GM10248 (cell line): ENCODE measurements at places on chromosomes 1 and 21.

DNA sequence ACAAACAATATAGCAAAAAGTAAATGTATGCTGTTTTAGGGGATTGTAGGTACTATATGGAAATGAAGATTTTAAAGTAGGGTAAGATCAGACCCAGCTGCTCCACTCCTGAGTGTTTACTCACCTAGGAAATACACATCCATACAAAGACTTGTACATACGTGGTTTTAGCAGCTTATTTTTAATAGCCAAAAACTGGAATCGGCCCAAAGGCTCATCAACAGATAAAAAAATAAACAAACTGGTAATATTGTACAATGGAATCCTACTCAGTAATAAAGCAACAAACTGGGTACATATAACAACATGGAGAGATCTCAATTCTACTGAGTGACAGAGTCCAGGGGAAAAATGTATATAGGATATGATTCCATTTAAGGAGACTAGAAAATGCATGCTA is 179.2 kb upstream of the TMEM51 start:
- DNase-seq: no peak

- DNase-seq: no peak
Measured at GRCh38 chr1:203461717-203462116, 13.9 kb upstream of the PRELP start.

GRCh38 chr1:229130028-229130668 is 140.8 kb upstream of the RAB4A start:
- DNase-seq: no peak

DNA sequence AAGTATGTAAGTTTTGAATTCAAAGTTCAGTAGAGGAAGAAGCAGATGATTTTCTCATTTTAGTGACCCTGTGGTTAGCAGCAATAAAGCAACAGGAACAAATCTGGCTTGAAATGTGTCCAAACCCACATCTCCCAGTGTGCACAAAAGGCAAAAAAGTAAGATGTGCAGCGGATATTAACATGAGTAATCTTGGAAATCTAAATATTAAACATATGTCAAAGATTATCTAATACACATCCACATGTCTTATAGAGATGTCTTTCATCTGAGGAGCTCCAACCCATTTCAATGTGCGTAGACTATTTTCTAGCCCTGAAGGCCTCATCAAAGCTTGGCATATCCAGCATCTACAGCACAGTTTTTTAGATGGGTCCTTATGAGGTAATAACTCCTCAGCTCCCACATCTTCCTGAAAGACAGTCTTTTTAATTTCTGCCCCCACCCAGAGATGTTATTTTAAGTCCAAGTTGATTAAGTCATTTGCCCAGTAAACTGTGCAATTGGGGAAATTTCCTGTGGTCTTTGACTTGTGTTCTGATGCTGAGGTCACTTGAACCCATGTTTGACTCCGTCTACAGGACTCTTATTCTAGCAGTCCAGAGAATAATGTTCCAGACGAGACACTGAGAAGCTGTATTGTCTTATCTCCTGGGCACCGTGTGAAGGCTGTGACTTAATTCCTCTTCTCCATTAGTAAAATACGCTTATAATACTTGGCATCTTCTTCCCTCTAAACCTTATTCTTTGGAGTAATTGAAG is 73.7 kb downstream of the LMO4 start:
- DNase-seq: no peak

DNA sequence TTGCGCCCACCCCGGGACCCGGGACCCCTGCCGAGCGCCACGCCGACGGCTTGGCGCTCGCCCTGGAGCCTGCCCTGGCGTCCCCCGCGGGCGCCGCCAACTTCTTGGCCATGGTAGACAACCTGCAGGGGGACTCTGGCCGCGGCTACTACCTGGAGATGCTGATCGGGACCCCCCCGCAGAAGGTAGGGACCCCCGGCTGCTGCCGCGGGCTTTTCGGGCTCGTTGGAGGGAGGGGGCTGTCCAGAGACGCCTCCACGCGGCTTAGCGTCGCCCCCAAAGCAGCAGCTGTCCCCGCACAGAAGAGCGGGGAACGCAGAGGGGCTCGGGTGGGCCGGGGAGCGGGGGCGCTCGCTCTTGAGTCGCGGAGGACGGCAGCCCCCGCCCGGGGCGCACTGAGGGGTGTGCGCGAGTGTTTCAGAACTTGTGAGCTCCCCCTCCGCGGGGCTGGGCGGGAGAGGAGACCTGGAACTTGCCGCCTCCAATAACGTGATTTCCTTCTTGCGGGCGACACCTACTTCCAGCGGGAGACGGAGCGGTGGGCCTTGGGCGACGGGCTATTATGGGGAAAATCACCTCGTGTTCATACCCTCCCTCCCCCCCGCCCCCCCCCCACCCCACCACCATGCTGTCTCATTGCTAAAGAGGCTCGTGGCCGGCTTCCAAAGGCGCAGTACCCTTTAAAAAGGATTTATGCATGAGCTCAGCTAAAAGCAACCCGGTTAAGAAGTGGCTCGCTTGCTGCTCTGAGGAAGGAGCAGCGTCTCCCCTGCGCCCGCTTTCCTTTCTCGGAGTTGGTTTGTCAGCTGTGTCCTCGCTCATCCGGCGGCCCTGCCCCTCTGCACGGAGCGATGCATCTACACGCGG is 664 bp downstream of the BACE2 start:
- peak; percentile 28 for DNase-seq

DNA sequence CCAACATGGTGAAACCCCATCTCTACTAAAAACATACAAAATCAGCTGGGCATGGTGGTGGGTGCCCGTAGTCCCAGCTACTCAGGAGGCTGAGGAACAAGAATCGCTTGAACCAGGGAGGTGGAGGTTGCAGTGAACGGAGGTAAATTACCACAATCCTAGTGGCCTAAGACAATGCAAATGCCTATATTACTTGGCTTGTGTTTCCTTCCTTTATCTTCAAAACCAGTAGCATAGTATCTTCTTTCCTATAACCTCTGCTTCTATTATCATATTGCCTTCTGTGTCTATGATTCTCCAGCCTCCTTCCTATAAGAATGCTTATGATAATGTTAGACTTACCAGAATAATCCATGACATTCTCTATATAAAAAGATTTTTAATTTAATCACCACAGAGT is 156.2 kb upstream of the RGS18 start:
- no peak for DNase-seq

- DNase-seq: no peak
Measured at GRCh38 chr1:156100205-156100995, 14.1 kb upstream of the LMNA start.

GRCh38 chr1:244022311-244022710 is 28.8 kb upstream of the ZBTB18 start:
- DNase-seq: no peak

DNA sequence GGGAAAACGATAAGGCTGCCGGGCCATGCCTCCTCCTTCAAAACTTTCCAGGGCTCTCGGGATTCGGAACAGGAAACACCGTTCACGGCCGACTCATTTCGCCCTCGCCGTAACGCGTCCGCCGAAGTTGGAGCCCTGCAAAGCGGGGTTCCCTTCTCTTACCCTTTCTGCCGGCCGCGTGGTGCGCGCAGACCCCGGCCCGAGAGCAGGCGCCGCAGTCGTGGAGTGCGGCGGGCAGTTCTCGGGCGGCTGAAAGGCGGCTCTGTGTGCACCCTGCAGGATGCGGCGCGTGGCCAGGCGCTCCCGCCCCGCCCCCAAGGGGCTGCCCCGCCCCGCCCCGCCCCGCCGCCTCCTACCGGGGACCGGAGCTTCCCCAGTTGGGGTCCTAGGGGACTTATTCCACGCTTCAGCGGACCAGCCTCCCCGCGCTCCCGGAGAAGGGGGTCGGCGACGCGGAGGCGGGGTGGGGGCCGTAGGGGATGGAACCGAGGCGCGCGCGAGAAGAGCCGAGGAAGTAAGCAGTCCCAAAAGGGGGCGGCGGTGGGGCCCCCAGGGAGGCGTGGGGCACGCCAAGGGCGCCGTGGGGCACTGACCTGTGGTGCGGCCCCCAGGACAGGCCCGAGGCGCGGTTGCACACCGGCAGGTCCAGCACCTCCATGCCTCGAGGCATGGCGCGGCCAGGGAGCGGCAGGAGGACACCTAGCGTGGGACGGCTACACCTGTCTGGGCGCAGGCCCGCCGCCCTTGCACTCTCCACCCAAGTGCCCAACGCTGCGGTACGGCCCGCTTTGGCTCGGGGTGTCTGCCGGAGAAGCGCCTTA is at the start of gene MCOLN2:
Gene MCOLN2 (minus strand): TSS at position 268 of the 821 bp plus-strand sequence. CDS start 241 bp downstream, at position 27.
- peak; percentile 88 for DNase-seq

DNA sequence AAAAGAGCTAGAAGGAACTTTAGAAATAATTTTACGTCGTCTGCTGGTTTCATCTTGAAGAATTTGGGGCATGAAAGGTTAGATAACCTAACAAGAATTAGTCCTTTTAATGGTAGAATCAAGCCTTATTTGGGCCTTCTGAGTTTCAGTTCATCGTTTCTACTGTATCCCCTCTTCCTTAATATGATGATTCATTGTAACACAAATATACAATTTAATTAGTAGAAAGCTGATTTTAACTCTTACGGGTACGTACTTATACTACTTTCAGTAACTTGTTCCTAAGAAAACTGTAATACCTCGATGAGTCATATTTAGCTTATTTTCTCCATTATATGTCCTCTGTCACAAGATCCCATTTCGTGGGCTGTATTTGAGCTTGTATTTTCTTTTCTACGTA is 264.7 kb downstream of the RYR2 start:
- no peak for DNase-seq
